ENCODE measurements at places on chromosomes 12 and 14.

DNA sequence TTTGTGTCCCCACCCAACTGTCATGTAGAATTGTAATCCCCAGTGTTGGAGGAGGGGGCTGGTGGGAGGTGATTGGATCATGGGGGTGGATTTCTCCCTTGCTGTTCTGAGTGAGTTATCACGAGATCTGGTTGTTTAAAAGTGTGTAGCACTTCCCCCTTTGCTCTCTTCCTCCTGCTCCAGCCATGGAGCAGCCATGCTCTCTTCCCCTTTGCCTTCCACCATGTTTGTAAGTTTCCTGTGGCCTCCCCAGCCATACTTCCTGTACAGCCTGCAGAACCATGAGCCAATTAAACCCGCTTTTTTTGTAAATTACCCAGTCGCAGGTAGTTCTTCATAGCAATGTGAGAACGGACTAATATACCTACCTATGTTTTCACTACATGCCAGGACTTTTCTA lies 2.6 kb upstream of the POC1B start:
- no peak for DNase-seq

DNA sequence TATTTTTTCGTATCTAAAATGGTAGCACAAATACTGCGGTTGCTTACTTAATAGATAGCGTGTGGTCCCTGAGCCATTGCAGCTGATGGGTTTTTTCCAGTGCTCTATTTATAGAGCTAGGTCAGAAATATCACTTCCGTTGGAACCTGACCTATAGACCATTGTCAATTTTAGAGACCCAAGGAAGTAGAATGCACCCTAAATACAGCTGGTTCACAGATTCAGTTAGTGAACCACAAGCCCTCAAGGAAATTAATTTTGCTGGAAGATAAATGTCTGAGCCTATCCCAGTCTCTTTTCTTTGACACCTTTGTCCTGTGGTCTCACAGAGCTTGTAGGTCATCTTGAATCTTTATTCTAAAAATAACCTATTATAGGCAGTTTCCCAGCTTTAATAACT lies 391.0 kb downstream of the ZFP36L1 start:
- DNase-seq: no peak

DNA sequence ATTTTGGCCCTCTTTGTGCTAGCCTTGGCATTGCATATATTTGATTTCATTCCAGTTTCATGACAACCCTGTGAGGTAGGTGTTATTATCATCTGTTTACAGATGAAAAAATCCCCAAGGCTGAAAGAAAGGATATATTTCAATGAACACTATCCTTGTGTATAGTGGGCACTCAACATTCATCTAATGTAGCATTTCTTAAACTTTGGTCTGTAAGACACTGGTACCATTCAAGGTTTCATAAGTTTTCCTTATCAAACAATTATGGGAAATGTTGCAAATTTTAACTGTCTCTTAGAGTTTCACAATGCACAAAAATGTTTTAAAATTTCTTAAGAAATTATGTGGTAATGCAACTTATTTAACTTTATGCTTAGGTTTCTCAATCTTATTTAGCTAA lies 44.3 kb downstream of the ATP23 start:
- DNase-seq: no peak

DNA sequence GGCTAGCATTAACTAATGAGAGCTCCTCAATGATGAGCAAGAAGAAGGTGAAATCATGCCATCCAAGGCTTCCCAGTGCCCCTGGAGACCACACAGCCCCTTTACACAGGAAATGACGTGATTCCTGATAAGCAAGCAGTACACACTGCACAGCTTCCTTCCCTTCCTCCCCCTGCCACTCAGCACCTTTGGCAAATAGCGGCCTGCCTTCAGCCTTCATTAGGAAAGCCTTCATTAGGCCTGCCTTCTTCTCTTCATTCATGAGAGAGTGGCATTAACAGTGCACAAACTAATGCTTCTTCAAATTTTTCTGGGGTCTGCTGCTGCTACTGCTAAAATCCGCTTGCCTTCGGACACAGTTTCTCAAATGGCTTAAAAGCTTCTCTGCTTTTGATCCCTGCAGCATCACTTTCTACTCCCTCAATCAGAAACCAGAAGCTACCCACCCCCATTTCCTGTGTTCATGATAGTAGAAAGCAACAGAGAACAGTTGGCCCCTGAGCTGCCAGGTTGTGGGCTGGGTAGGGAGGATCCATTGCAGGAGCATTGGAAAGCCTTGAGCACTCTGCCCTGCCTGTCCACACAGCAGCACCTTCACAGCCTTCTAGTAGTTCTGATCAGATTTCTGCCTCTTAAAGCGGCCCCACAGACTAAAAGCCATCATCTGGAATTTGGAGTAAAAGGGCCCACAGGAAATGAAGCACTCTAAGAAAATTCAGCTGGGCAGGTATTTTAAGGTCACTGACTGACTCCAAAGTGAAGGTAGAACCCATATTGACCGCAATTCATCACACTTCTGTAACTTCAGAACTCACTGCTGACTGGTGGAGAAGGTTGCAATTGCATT lies 103.8 kb upstream of the ETV6 start:
- DNase-seq: no peak

GRCh38 chr12:52354200-52354599 lies 13.1 kb downstream of the KRT85 start:
- no peak for DNase-seq

DNA sequence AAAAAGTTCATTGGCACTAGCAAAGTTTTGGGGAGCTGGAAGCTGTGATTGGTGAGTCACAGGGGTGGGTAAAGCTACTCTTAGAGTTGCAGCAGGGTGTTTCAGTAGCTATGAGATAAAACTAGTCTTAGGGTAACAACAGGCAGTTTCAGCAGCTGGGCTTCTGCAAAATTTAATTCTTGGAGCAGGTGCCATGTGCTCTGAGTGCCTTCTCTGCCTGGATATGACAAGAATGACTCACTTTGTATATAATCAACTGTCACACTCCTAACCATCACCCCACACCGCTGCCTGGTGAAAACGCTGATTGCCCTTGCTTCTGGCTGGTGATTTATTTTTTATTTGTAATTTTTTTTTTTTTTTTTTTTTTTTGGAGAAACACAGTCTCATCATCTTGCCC lies 10.5 kb upstream of the PLBD2 start:
- DNase-seq: no peak

- no peak for DNase-seq
These were observed 987.7 kb downstream of the GALC start for GRCh38 chr14:87005280-87005679.

- DNase-seq: no peak
These were observed 366.0 kb upstream of the DDHD1 start for GRCh38 chr14:53519137-53519536.

- DNase-seq: no peak
These were observed 37.9 kb downstream of the BHLHE41 start for GRCh38 chr12:26086936-26087335.

- DNase-seq: no peak
These were observed 4.1 kb upstream of the RERG start for GRCh38 chr12:15225136-15225862.

DNA sequence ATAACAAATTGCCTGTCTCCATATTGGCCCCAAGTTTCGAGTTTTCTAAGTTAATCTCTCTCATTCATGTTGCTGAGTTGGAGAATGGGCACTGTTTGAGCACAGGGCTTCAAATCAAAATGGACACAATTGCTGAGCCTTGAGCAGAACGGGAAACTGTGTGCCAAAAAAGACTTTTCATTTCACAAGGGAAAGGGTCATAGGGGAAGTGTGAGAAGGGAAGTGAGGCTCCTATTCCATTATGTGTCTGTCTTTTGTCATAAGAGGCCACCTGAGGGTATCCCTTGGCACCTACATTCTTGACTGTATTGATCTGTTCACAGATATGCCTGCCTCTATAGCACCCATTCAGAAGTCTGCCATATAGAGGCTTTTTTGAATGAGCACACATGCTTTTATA lies 59.1 kb downstream of the TTLL5 start:
- no peak for DNase-seq

DNA sequence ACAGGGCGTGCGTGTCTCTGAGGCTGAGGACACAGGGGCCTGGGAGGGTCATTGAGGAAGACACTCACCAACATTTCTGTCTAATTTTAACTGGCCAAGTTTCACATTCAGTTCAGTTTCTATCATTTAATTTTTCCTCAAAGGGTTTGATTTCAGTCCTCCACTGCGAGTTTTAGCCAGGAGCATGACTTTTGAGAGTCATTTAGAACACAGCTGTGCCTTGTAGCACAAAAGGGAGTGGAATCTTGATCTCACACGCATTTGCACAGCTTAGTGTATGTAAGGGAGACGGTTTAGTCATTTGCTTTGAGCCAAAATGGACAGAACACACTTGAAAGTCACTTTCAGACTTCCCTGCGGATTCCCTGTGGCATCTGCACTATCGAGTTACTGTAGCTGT lies 1090.8 kb downstream of the BCL11B start:
- no peak for DNase-seq
